NCI-H2029 treated with DMSO at 0.1 percent for 48 hours (cell line): ENCODE measurements at places on chromosomes 16 and 17.

- DNase-seq = no peak
These were observed 255.9 kb downstream of the SOX9 start for GRCh38 chr17:72376526-72377345.

DNA sequence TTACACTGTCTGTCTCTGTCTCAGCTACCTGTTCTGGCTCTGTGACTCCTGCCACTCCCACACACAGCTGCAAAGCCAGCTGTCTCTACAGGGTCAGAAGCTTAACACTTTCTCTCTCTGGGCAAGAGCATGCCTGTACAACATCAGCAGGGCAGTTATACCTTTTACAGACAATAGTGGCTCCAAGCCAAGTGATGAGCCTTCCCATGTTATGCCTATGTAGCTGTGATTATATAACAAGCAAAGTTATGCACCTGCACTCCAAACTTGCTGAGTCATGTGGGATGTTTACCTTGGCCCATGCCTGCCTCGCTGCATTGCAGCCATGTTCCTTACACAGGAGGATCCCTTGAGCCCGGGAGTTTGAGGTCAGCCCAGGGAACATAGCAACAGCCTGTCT, 31.8 kb upstream of the APPBP2 start:
- DNase-seq = no peak

DNA sequence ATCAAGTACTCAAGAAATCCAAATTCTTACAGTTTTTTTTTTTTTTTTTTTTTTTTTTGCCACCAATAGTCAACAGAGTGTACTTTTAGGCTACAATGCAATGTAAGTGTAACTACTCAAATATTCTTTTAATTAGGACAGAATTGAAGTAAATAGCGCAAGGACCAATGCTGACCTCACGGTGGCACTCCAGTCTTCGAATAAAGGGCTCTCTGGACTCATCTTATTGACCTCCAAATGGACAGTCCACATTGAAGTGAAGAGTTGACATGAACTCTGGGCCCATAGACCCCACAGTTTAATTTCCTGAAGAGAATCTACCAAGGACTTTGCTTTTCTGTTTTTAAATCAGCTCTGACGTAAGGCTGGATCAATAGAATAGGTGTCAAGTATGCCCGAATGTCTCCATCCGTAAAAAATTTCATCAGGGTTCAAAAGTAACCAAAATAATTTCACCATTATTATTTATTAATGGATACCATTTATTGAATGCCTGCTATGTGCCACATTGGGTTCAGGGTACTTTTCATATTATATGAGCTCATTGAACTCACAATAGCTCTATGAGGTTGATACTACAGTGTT, 7.3 kb upstream of the DDX52 start:
- DNase-seq = peak; percentile 12

DNA sequence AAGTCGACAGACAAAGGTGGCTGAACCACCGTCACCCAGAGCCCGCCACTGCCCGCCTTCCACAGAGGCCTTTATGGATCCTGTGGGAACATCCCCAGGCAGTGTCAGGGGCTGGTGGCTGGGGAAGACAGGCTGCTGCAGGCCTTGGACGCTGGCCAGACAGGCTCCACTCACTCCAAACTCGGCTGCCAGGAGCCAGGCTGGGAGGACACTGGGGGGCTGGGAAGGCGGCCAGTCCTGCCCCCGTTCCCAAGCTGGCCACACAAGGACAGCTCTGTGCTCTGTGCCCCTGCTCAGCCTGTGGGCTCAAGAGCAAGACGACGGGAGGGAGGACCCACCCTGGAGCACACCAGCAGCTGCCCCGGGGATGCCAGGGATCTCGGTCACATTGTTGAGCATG, 7.6 kb upstream of the LCAT start:
- no peak for DNase-seq

DNA sequence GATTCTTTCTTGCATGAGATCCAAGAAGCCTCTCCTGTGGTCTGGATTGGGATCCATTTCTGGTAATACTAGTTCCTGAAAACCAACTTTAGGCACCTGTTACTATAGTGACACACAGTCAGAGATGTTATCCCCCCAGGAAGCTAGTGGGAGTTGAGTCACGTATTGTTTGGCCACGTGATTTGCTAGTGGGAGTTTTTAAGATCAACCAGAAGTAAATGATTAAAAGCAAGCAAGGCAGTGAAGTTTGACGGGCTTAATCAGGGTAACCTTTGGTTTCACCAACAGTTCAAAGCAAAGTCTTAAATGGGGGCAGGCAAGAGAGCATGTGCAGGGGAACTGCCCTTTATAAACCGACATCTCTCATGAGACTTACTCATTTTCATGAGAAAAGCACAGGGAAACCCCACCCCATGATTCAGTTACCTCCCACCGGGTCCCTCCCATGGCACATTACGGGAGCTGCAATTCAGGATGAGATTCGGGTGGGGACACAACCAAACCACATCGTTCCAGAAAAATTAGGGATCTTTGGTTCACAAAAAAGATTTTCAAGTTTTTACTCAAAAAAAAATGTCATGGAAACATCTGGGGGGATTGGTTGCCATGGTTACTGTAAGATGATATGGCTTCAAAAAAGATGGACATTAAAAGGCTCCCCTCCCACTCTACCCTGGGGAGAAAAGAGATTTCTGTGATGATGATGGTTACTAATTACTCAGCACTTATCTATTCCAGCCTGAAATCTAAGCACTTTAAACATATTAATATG, 483.1 kb upstream of the ERCC4 start:
- DNase-seq = no peak

DNA sequence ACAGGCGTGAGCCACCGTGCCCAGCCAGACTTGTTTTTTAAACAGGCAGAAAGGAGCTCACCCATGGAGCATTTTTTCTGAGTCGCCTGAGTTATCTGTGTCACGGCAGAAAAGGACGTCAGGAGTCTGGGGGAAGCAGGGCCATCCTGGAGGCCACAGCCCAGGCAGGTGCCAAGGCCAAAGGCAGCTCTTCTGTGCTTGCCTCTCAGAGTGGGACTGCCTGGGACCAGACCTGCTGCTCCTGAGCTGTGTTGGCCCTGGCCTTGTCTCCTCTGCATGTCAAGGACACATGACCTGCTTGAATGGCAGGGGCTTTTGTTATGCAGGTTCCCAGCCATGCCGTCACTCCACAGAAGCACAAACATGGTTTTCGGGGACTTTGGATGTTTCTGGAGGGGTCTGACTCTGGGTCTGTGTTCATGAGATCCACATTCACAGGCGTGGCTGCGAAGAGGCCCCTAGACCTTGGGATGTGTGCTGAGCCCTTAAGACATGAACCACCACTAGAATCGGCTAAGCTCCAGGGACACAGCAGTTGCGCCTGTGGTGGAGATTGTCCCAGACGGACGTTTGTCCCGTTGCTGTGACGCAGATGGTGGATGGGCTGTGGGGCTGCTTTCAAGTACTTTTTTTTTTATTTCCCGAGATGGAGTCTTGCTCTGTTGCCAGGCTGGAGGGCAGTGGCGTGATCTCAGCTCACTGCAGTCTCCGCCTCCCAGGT, 33.8 kb downstream of the FOXK2 start:
- DNase-seq = no peak

DNA sequence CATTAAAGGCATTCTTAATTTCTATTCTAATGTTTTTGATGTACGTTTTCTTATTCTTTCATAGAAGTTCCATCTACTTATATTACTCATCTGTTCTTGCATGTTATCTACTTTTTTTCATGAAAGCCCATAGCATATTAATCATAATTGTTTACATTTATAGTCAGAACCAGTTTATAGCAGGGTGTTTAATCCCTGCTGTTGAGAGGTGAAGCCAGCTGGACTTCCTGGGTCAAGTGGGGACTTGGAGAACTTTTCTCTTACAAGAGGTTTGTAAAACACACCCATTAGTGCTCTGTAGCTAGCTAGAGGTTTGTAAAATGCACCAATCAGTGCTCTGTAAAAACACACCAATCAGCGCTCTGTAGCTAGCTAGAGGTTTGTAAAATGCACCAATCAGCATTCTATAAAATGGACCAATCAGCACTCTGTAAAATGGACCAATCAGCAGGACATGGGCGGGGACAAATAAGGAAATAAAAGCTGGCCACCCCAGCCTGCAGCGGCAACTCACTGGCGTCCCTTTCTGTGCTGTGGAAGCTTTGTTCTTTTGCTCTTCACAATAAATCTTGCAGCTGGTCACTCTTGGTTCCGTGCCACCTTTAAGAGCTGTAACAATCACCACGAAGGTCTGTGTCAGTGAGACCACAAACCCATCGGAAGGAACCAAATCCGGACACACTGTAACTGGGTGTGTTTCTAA, 120.6 kb downstream of the TANC2 start:
- no peak for DNase-seq

GRCh38 chr17:74190154-74190553, 13.3 kb upstream of the RPL38 start:
- peak; percentile 46 for DNase-seq

- DNase-seq = no peak
These were observed 162.5 kb downstream of the PRKCA start for GRCh38 chr17:66464921-66465320.

DNA sequence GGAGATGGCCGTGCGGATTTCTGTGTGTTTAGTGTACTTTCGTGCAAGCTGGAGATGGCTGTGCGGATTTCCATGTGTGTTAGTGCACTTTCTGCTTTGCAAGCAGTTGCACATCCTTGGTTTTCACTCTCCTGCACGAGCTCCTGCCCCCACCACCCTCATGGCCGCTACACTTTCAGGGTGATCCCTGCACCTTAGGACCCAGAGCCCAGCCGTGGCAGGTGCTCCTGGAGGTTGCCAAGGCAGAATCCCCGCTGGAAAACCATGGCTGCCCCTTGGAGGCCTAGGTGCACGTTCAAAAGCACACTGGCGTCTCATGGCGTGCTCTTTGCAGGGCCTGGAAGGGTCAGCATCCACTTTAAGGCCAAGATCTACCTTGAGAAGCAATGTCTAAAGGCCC, 311.0 kb upstream of the TNRC6C start:
- DNase-seq = no peak

DNA sequence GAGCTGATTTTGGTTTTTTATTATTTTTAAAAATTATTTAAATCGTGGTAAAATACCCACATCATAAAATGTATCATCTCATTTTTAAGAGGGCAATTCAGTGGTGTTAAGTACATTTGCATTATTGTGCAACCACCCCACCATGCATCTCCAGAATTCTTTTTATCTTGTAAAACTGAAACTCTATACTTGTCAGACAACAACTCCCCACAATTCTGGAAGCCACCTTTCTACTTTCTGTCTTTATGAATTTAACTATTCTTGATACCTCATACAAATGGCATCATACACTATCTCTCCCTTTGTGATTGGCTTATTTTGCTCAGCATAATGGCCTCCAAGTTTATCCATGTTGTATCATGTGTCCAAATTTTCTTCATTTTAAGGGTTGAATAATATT, 97.9 kb downstream of the HS3ST3B1 start:
- DNase-seq = no peak

GRCh38 chr16:74024953-74025352, 271.7 kb upstream of the PSMD7 start:
- no peak for DNase-seq

GRCh38 chr16:86768999-86769398, 190.7 kb downstream of the FOXL1 start:
- DNase-seq = no peak

- no peak for DNase-seq
These were observed at the start of gene GRIN2A for GRCh38 chr16:10182222-10183053. GRIN2A (minus strand) TSS chr16:10182428; CDS start chr16:10180411, 2,017 bp downstream.

DNA sequence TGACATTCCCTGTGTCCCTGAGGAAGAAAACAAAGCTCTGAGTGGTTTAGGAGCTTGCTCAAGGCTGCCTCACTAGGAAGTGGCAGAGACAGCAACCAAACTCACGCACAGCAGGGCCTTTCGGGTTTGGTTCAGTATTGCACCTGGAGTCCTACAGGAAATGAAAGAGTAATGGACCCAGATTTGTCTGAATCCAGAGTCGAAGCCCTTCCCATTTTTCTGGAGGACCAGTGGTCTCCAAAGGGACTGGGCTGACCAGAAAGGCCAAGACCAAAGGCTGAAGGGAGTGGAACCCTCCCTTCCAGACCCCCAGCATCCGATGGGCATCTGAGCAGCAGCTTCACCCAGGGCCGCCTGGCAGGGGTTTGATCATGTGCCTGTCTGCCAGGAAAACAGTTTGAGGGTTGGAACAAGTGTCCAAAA, 85.5 kb upstream of the RPL38 start:
- DNase-seq = no peak

DNA sequence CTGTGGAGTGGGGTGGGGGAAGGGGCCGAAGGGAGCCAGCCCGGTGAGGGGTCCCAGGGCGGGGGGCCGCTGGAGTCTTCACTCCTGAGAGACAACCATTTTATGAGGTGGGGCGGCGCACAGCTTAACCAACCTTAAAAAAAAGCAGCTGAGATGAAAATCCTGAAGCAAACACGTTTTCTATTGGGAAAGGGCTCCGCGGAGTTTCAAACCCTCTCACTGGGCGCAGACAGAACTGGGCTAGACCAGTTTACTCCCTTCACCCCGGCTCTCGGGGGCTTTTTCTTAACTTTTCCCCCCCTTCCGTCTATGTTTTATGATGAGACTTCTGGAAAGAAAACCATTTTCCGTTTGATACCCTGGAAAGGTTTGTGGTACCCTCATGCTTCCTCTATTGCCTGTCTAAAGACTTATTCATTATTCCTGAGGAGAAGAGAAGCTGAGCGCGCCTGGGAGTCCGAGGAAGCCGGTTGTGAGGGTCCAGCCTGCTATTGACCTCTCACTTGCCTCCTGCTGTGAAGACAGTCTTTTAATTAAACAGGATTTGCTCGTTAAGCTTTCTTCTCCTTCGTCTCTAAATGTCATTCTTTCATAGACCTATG, 482 bp upstream of the SSH2 start:
- peak; percentile 30 for DNase-seq

- DNase-seq = no peak
These were observed 3.7 kb upstream of the MSRB1 start for GRCh38 chr16:1946495-1947368.

- peak; percentile 37 for DNase-seq
These were observed 12.6 kb downstream of the UTS2R start for GRCh38 chr17:82384051-82384729.

DNA sequence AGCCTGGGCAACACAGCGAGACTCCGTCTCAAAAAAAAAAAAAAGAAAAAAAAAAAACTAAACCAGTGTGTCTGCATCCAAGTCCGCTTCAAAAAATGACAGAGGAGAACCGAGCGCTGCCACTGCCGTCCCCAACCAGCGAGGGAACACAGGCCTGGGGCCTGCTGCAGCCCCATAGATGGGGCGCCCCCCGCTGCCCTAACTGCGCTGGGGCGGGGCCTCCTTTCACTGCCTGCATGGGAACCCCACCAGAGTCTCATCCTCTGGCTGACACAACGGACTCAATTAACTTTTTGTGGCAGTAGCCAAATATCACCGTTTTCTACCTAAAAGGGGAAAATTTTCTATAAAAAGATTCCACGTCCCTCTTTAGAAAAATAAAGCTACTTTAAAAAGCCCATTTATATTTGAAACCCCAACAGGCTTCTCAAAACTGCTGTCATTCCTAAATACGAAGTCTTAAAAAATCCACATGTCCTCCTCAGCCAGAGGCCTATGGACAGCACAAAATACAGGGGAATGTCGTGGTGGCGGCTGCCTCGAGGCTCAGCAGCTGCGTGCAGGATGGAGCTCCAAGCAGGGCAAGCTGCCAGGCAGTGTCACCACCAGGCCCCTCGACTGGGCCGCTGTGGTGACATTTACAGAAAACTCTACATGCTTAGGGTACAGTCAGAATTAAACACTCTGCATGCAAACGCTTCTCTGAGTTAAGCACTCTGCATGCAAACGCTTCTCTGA, 30.3 kb downstream of the KLHDC4 start:
- DNase-seq = no peak
